ENCODE measurements at places on chromosomes 1 and 21.

DNA sequence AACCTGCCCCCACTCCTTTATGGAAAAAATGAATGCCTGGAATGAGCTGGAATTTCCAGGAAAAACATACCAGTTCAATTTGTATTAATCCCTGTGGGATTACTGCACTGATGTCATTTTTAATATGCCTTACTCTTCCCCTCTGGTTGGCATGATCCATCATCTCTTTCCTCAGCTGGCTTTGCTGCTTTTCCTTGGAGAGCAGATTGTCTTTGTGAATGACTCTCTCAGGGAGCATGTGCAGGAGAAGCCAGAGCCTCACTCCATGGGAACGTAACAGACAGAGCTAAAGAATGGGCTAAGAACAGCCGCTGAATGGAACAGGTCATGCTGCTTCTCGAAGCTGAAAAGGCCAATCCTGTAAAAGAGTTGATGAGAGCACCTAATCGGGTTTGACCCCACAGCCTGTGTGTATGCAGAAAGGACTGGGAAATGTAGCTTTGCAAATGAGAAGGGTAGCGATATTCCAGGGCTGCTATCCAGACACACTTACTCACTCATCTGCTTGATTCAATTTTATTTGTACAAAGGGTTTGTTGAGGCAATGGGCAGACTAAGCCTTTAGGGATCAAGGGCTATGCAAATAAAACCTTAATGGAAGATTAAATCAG, 20.7 kb downstream of the PHC2 start:
- peak; percentile 69 for DNase-seq

DNA sequence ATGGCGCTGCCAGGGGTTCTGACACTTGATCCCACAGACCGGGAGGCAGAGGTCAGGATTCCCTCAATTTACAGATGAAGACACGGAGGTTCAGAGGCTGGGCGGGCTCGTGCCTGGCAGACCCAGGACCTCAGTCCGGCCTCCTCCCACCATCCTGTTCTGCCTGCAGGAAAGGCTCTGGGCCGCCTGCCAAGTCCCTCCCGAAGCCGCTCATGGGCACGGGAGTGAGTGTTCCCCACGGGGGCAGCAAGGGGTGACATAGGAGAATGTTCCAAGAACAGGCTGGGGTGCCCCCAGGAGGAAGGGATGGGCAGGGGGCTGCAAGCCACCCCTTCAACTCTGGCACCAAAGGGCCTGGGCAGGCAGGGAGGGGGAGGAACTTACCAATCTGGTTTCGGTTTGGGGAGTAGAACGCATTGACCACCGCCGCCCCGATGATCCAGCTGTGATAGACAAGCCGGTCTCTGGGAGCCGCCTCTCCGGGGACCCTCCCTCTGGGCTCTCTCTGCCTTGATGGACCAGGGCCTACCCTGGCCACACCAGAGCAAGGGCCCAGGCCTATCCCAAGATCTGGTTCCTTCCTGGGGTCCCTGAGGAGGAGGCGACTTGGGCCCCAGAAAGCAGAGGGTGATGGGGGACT, 7.5 kb downstream of the PRXL2B start:
- DNase-seq = no peak

DNA sequence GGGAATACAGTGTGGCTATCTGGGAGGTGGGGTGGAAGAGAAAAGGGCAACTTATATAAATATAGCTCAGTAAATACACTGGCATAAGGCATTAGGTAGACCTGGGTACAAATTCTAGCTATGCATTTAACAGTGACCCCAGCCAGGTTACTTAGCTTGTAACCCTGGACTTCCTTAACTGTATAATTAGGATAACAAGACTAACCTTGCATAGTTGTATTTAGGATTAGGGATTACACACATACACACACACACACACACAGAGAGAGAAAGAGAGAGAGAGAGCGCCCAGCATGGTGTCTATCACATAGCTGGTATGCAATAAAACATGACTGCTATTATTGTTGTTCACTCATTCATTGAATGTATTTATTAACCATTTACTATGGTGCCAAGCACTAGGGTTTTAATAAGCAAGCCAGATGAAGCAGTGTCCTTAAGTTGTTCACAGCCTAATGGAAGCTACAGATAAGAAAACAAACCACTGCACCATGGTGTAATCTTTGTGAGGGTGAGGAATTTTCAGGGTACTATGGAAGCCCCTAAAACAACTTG, 251.4 kb downstream of the ZNF648 start:
- no peak for DNase-seq

DNA sequence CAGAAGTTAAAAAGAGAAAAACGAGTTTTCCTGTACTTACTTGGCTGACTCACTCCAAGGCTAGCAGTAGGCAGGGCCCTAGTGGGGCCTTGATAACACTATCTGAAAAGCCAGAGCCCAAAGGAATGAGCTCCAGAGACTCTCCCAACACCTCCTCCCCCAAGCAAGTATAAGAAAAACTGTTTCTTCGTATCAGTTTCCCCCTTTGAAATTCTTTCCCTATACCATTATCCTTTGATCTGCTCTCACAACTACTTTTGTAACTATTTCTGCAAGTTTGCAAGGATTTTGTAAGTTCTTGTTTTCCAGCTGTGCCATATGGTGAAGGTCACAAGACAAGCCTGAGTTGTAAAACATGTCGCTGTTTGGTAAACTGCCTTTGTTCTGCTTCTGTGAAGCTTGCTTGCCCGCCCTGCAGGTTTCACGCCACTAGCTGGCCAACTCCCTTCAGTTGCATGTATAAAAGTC, 36.5 kb upstream of the KCNJ15 start:
- DNase-seq = no peak

GRCh38 chr1:119083479-119083878, 57.0 kb downstream of the WARS2 start:
- no peak for DNase-seq

DNA sequence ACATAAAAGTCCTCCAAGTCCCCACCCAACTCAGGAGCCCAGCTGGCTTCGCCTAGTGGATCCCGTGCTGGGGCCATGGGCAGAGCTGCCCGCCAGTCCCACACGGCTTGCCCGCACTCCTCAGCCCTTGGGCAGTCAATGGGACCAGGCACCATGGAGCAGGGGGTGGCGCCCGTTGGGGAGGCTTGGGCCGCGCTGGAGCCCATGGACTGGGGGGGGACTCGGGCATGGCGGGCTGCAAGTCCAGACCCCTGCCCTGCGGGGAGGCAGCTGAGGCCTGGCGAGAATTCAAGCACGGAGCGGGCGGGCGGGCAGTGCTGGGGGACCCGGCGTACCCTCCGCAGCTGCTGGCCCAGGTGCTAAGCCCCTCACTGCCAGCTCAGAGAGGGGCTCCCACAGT, 249.8 kb upstream of the PLD5 start:
- no peak for DNase-seq

DNA sequence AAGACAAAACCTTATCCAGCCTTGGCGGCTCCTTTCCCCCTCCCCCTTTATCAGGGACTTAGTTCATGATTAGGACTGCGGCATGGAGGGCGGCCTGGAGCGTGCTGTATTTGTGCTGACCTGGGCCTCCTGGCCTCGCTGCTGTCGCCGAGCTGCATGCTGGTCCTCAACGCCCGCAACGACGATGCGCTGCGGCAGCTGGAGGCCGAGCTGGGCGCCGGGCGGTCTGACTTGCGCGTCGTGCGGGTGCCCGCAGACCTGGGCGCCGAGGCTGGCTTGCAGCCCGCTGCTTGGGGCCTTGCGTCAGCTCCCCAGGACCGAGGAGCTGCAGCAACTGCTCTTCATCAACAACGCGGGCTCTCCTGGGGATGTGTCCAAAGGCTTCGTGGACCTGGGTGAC, 70.9 kb downstream of the TM2D1 start:
- DNase-seq = no peak

GRCh38 chr1:155086128-155086741, 7.6 kb downstream of the EFNA3 start:
- DNase-seq = no peak

DNA sequence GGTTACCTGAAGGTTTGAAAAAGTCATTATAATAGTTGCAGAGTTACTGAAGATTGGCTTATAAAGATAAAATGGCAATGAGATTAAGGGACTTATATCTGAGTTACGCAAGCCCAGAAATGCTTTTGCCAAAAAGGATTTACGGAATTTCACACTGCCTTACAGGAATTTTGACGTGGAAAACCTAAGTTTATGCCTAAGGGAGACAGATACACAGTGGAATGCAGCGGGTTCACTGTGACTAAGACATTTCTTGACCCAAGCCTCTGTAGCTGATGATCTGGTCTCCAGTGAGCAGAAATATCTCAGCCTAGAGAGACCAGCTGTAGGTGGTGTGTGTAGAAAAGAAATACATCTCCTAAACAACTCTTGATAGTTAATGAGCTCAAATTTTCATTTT, 10.1 kb upstream of the EXO1 start:
- peak; percentile 89 for DNase-seq

- no peak for DNase-seq
These were observed 1.1 kb downstream of the ETV3L start for GRCh38 chr1:157098519-157098918.

DNA sequence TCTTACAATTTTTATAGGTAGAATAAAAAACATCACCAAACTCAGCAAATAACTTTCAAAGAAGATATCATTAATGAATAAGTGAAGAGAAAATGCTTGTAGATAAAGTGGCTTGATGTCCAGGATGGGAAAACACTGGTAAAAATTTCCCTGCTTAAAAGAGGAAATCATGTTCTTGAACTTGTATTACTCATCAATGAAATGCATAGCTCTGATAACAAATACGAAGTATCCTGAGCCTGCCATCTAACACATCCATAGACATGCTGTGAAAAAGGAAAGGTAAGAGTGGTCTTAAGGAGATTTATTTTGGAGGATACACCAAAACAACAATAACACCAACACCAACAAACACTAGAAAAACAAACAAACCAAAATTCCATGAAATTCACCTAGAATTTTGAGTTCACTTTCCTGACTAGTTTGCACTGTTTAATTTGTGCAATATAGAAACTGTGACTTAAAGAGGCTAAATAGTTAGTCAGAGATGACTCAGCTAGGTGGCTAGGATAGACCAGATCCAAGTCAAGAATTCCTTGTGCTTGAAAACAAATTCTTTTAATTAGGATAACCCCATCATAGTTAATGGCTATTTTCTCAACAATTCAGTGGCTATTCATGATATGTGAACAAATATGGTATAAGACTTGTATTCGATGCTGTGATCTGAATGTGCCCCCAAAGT, 179.8 kb upstream of the KCNK2 start:
- peak; percentile 29 for DNase-seq

DNA sequence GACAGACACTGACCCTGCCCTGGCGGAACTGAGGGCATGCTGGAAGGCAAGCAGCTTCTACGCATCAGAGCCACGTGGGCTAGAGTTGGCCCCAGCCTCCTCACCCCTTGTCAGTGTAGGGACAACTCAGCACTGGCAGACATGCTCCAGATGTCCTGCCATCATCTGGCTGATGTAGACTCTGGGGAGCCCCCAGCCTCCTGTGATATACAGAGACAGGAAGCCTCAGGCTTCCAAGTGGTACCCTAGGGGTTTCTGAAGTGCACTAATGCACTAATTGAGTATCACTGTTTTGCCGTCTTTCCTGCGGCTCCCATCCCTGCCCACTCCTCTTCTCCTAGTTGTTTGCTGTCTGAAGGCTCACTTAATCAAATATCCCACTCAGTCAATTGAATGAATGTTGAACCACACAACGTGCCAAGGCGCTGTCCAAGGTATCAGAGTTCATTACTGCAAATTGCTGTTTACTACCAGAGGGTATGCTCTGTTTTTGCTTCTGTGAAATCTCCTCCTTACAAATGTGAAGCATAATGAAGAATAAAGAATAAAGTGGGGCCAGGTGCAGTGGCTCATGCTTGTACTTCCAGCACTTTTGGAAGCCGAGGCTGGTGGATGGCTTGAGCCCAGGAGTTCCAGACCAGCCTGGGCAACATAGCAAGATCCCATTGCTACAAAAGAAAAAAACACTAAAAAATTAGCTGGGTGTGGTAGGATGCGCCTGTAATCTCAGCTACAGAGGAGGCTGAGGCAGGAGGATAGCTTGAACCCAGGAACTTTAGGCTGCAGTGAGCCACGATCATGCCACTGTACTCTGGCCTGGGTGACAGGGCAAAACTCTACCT, 76.4 kb upstream of the ZBTB18 start:
- DNase-seq = no peak

- DNase-seq = no peak
These were observed 357.7 kb downstream of the TTLL7 start for GRCh38 chr1:83641206-83641658.

DNA sequence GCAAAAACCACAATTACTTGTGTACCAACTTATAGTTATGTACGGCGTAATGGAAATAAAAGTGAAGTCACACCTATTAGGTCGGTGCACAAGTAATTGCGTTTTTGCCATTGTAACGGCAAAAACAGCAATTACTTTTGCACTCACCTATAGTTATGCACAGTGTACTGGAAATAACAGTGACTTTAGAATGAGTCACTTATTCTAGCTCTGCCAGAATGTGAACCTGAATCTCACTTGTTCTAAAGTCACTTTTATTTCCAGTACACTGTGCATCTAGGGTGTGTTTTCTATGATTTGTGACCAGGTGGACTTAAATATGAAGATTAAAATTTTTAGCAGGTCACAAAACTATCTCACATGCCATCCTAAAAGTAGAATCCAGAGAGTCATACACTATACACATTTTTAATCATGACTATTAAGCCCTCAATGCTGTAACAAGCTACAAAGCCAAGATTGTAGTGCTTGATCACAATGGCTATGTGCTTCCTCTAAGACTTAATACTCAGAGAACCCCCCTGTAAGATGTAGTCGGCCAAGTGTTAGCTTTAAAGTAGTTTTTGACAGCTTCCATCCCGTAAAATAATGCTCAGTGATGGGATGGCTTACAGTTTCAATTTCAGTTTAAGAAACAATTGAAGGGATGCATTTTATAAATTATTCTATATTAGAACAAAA, 218.8 kb downstream of the NEGR1 start:
- DNase-seq = no peak

GRCh38 chr1:58881471-58881994, 97.7 kb upstream of the JUN start:
- peak; percentile 50 for DNase-seq

- DNase-seq = no peak
These were observed 77.6 kb downstream of the DDR2 start for GRCh38 chr1:162709870-162710269.

DNA sequence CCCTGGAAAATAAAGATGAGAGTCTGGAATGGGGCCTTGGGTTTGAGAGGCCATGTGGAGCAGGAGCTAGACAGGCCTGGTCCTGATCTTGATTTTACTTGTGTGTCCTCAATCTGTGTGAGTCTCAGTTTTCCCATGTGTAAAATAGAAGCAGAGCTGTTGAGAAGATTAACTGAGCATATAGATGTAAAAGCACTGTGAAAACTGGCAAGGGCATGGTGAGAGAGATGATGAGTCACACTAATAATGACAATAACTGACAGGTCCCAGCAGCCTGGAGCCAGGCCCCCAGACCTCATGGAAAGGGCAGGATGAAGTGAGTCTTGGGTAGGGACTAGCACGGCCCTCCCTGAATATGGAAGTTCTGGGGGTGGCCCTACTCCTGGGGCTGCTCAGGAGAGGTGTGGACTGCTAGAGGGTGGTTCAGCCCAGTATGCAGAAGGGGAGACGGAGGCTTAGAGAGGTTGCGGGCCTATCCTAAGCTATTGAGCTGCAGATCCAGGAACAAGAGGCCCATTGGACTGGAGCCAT, 2.8 kb upstream of the AHDC1 start:
- DNase-seq = no peak
